Epithelial cell of alveolus of lung (primary cell): ENCODE measurements at places on chromosomes 1 and 21. TPM values are rescaled to one million over a fixed set of nuclear protein-coding genes. Genes with fewer than 3 reads are reported as not detected.

PRAMEF1 gene
- not detected in 2 replicates for total RNA-seq

BLZF1 gene
- total RNA-seq: 17.0 and 19.7 TPM in 2 replicates

PHLDA3 gene
- 66.1 and 76.5 TPM in 2 replicates for total RNA-seq

ALPL gene
- 0.13 and 1.7 TPM in 2 replicates for total RNA-seq

FCRL2 gene
- total RNA-seq: not detected in 2 replicates

DYNLT4 gene
- not detected in 2 replicates for total RNA-seq

DMRTA2 gene
- under 0.01 TPM in 1 of 2 replicates, not detected in the other for total RNA-seq

CLCN6 gene
- total RNA-seq: 9.1 and 17.1 TPM in 2 replicates

TDRD10 gene
- total RNA-seq: not detected in 2 replicates

BMP8B gene
- 0.08 TPM in 1 of 2 replicates, not detected in the other for total RNA-seq
